Putamen (tissue), 1 donor: ENCODE measurements at places on chromosomes 11 and 22.

- no peak for DNase-seq
Measured at GRCh38 chr11:78359921-78360320, 57.7 kb downstream of the GAB2 start.

- no peak for DNase-seq
Measured at GRCh38 chr11:34427186-34427805, 11.4 kb upstream of the CAT start.

DNA sequence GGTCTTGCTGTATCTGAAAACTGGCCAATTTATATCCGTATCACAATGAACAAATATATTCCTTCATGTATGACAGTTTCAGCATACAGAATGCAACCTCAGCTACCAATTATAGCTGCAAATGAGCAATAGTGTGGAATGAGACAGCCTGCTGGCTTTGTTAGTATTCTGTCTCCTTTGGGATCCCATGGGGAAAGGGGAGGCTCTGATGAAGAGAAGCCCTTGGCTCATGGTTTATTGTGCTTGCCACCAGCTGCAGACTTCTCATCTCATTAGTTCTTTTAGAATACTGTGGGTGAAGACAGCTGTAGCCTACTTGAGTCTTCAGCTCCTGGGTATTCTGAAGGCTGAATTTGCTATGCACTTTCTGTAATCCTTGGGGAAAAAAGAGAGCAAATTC is 42.4 kb downstream of the PITPNB start:
- peak; percentile 56 for DNase-seq

DNA sequence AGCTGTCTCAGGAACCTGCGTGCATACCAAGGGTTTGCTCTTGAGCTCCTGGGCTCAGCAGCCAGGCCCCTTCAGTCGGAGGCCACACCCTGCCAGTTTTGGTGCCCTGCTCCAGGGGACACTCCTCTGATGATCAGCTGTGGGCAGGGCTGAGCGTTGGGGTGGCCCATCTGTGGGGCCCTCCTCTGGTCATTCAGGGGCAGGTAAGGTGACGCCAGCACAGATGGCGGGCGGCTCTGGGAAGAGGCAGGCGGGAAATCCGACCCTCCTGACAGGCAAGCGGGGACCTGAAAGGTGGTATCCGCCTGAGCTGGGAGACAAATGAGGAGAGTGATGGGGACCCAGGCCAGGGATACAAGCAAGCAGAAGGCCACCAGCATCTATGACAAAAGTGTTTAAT is 3.8 kb upstream of the MFNG start:
- no peak for DNase-seq

DNA sequence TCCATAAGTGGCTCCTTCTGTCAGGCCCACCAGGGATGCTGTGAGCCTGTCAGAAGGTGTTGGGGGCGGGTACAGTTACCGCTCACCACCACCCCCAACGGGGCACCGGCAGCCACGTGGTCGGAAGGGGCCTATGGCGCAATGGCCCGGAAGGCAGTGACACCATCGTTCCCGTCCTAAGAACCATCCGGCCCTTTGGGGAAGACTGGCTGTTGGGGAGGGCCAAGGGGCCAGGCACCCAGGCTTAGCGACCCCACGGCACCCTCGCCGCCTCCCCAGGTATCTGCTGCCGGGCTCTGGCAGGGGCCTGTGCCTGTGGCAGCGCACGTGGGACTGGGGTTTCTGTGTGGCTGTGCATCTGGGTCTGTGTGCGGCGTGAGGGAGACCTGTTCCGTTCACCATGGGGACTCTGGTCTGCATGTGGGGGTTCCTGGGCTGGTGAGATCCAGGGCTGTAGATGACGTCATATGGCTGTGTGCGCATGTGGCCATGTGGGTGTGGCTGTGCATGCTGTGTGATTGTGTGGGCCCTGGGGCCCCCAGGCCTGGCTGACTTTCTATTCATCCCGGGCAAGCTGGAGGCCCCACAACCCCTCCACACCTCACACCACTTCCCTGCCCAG is 717 bp downstream of the OSM start:
- no peak for DNase-seq

DNA sequence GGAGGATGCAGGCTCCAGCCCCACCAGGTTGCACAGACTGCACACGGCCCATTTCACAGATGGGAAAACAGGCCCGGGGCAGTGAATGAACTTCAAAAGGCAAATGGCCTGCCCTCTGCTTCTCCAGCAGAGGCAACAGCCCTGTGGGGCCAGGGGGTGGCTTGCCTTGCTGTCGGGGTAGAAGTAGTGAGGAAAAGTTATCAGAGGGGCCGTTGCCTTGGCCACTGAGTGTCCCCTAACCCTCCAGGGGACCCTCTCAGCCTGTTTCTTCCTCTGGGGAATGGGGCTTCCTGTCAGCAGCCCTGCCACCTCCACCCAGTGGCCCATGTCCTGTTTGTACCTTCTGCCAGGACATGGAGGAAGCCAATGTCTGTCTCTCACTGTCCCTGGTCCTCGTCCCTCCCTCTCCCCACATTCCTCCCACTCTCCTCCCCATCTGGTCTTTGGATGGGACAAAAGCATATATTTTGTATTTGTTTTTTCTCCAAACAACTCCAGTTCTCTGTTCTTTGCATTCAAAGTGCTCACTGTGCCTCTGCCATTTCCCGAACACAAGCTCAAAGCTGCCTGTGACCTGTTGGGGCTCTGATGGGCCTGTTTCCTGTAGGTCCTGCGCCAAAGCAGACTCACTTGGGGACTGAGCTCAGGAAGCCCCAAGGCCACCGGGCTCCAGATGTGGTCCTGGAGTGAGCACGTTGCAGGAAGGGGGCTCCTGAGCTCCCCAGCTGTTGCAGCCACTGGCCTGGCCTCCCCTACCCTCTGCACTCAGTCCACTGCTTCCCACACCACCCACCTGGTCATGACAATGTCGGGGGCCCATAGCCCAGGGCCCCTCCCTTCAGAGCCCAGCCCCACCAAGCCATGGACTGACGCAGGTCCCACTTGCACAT is 9.5 kb downstream of the MAP4K2 start:
- no peak for DNase-seq

DNA sequence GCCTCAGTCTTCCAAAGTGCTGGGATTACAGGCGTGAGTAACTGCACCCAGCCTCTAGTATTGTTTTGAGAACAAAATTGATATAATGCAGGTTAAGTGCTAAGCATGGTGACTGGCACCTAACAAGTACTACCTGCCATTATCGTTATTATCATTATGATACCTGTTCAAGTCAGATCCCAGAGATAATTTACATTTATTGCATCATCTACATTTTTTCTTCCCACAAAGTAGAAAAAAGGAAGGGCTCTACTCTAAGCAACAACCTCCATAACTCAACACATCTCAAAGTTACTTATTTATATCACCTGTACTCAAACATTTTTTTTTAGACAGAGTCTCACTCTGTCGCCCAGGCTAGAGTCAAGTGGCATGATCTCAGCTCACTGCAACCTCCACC is 42.1 kb downstream of the DCDC1 start:
- DNase-seq = no peak

- no peak for DNase-seq
Measured at GRCh38 chr11:104404231-104405175, 240.6 kb upstream of the PDGFD start.
